ENCODE measurements at places on chromosomes 7 and 10.

GRCh38 chr7:74325210-74325565, 36.0 kb downstream of the CLIP2 start:
- no peak for DNase-seq

GRCh38 chr10:50585921-50586739, 37.6 kb downstream of the SGMS1 start:
- no peak for DNase-seq

GRCh38 chr10:61140765-61141392, 196.9 kb upstream of the RHOBTB1 start:
- DNase-seq, result no peak

DNA sequence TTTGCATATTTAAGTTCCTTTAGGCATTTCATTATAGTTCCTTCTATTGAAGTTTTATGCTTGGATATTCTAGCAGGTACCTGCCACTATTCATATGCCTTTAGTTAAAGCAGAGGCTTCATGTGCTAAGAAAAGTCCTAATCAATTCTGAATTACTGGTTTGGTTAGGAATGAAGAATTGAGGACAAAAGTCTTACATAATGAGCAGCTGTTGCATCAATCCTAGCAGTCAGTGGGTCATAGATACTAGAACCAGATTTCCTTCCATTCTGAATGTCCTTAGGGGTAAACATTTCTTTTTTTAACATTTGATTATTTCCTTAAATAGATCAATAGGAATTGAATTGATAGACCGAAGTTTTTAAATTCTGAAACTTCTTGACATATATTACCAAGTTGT, 59.2 kb downstream of the CDK13 start:
- DNase-seq, result no peak

DNA sequence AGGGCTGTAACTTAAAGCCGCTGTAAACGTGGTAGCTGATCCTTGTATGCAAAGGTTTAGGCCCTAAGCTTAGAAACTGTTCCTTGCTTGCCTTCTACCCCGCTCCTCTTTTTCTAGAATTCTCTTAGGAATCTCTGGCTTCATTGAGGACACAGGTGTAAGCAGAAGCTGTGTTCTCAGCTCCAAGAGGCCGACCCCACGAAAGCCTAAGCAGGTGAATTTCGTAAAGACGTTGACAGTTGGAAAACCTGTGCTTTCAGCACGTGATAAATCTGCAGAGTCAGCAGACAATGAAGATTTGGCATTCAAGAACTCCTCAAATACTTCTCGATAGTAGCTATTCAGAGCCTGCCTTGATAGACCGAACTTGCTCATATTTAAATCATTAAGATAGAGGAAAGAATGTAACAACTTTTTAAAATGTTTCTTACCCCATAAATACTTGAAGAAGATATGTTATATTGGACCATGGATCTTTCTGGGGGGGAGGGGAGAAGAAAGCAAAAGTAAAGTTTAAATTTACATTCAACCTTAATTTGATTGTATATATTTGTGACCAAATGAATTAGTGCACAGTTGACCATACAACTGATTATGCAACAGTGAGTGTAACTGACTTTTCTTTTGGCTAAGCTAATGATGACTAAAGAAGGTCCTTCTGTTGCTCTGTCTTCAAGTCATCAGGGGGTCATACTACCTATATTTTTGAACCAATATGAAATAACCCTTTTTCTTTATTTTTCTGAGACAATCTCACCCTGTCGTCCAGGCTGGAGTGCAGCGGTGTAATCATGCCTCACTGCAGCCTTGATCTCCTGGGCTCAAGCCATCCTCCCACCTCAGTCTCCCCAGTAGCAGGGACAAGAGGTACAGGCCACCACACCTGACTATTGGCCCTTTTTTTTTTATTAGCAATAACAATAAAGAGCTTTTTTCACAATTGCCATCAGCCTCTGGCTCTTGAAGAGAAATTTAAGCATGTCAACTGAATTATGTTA, 1.2 kb upstream of the GDI2 start:
- DNase-seq, result no peak

DNA sequence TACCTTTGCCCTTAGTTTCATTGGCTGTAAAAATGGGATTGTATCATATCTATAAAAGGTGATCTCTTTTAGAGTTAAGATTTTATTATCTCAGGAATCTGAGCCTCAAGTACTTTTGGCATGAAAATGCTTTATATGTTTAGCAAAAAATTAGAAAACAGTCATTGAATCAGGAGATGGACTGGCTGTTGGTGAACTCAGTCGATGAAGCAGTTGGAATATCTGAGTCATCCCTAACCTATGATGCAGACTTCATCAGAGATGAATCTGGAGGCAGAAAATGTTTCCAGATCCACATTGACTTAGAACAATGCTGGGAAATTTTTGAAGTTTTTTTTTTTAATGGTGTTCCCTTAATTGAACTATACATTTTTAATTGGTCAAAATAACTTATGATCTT, 228.5 kb downstream of the SLC25A13 start:
- DNase-seq, result peak; percentile 17

- DNase-seq, result no peak
Observed at GRCh38 chr7:134926396-134926795, 59.9 kb upstream of the AGBL3 start.

DNA sequence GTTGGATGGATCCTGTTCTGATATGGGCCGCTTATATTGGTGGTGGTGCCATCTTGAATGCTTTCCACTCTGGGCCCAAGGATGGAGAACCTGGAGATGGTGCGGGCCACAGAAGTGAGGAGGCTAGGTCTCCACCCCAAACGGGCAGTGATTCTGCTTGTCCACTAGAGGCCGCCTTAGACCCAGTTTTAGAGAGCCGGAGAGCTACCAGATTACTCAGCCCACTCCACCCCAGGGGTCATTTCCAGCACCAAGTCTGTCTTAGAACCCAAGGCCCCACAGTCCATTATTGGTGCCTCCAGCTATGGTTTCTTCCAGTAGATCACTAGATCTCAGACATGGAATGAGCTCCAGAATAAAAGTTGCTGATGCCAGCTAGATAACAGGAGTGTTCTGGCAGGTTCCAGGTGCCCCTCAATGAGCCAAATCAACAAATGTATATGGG, 11.8 kb upstream of the CAMK2G start:
- no peak for DNase-seq

- DNase-seq, result no peak
Observed at GRCh38 chr10:32109603-32110002, 53.4 kb upstream of the KIF5B start.

DNA sequence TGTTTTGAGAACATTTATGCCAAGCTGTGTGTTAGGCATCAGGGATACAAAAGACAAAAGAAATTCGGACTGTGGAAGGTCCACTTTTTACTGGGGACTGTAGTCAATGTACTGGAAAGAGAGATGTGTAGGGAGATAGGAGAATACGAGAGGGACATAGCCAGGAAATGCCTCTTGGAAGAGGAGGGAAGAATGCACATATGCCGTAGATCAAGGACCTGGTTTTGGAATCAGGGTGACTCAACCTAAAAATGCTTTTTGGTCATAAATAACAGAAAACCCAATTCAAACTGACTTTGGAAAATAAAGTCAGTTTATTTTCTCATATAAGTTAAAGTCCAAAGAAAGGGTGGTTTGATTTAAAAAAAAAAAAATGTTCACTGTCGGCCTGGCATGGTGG, 140.3 kb upstream of the TCF7L2 start:
- no peak for DNase-seq

DNA sequence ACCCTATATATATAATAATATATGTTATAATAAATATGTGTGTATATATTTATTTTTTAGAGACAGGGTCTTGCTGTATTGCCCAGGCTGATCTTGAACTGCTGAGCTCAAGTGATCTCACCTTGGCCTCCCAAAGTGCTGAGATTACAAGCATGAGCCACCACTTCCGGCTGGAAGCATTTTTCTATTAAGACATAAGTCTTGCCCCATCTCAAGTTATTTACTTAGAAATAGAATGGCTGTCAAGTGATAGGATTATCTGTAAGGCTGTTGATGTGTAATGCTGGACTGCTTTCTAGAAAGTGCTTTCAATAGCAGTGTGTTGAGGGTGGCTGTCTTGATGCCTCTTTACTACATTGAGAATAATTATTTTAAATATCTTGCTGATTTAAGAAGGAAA, 65.2 kb downstream of the ZMYND11 start:
- no peak for DNase-seq

GRCh38 chr7:135355377-135356048, 121.9 kb downstream of the STRA8 start:
- DNase-seq, result no peak

GRCh38 chr10:4763513-4763912, 62.5 kb upstream of the AKR1E2 start:
- no peak for DNase-seq

DNA sequence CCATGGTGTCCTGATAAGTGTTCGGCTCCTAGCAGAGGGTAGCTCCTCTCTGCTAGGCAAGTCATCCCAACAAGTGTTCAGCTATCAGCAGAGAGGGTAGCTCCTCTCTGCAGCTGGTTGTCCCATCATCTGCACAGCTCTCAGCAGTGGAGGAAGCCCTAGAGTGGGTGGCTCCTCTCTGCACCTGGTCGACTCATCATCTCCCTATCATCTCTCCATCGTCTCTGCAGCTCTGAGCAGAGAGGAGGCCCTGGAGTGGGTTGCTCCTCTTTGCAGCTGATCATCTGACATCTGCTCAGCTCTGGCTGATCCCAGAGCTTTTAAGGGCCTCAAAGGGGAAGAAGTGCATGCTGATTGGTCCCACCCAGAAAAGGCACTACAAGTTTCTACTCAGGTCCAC, 199.9 kb upstream of the KMT2E start:
- no peak for DNase-seq

GRCh38 chr10:10552948-10553347, 464.7 kb upstream of the CELF2 start:
- no peak for DNase-seq

DNA sequence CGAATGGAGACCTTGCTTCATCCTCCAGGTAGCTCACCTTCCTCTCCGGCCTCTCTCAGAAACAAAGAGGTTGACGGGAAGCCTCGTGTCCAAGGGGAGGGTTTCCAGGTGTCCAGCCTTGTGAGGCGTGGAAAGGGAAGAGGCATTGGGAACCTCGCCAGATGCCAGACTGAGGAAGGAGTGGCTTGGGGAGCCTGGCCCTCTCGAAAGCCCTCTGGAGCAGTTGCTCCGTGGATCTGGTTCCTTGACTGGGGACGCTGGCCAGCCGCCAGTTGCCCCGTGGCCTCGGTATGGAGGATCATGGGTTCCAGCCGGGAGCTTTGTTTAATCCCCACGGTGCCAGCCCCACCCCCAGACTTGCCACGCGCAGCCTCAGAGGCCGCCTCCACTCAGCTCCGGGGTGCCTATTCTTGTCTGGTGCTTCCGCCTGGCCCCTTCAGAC, 30.3 kb upstream of the SUN1 start:
- DNase-seq, result no peak

DNA sequence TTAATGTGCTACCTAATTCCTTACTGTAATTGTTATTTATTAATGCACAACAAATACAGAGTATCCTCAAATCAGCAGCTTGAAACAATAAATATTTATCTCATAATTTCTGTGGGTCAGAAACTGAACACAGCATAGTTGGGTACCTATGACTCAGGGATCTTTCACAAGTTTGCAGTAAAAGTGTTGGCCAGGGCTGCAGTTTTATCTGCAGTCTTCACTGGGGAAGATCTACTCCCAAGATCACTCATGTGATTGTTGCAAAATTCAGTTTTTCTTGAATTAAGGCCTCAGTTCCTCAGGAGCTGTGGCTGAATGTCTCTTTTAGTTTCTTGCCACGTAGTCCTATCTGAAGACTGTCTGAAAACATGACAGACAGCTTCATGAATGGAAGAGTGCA, 237.8 kb downstream of the ZWINT start:
- DNase-seq, result no peak

Measured in AG04449 (cell line).